ENCODE measurements at places on chromosomes 16 and 17. TPM values are rescaled to one million over a fixed set of nuclear protein-coding genes. Genes with fewer than 3 reads are reported as not detected.

- no peaks in the 10 kb centered on the region for H3K36me3 ChIP-seq
- no peaks in the 10 kb centered on the region for H3K27me3 ChIP-seq
- peak overlapping the region; percentile 4 for H3K27ac ChIP-seq
- no peaks in the 10 kb centered on the region for H3K4me1 ChIP-seq
- no peak overlapping the region for H3K4me3 ChIP-seq
Observed at GRCh38 chr16:9072806-9073341, 18.6 kb upstream of the HAPSTR1 start.

DNA sequence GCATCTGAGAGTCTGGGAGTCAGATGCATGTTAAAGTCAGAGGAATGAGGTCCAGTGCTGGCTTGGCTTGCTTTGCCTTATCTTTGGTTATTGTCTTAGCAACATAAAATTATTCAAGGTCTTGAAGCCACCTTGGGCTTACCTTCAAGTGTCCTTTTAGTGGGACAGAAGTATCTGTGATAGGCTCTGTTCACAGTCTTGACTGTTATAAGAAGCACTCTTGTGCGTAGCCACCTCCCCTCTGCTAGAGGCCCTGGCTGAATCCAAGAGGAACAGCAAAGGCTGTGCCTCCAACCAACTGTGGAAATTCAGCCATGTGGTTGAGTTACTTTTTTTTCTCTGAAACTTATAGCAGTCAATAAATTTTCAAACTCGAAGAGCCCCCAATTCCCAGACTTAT is 8.6 kb upstream of the MAP3K3 start:
- H3K4me3 ChIP-seq = no peak overlapping the region
- no peaks in the 10 kb centered on the region for H3K4me1 ChIP-seq
- peaks cover 25% of the 10 kb centered on the region for H3K36me3 ChIP-seq
- no peak for DNase-seq

- H3K4me3 ChIP-seq = no peak overlapping the region
- peaks cover 3% of the 10 kb centered on the region for H3K36me3 ChIP-seq
- H3K27ac ChIP-seq = no peak overlapping the region
- no peaks in the 10 kb centered on the region for H3K27me3 ChIP-seq
- no peak for DNase-seq
Observed at GRCh38 chr16:47316442-47317015, 144.3 kb downstream of the ITFG1 start.

DNA sequence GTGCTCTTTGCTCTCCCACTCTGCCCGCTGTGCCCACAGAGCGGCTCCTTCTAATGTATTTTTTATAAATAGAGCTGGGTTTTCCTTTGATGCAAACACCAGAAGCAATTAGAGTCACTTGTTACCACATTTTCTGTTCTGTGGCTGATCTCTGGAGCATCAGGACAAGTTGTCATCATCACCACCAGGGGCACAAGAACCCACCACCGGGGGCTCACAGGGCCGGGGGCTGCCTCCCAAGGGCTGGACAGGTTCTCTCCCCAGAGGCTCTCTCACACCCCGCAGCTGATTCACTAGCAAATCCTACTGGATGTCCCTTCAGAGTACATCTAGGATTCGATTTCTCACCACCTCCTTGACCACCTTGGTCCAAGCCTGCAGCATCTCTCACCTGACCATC is 18.5 kb downstream of the C16orf82 start:
- H3K27me3 ChIP-seq = no peaks in the 10 kb centered on the region
- H3K27ac ChIP-seq = no peak overlapping the region
- H3K4me3 ChIP-seq = no peak overlapping the region

- DNase-seq = no peak
- peaks cover 4% of the 10 kb centered on the region for H3K4me1 ChIP-seq
- H3K27me3 ChIP-seq = peaks cover 13% of the 10 kb centered on the region
Observed at GRCh38 chr17:78479369-78479768, 97.8 kb downstream of the DNAH17 start.

- H3K36me3 ChIP-seq = peaks cover 100% of the 10 kb centered on the region
- H3K4me3 ChIP-seq = no peak overlapping the region
- DNase-seq = no peak
Observed at GRCh38 chr17:61967729-61968128, 39.9 kb upstream of the INTS2 start.

- no peak overlapping the region for H3K4me3 ChIP-seq
- H3K36me3 ChIP-seq = no peaks in the 10 kb centered on the region
- no peaks in the 10 kb centered on the region for H3K27me3 ChIP-seq
- peak overlapping the region; percentile 98 for H3K27ac ChIP-seq
Observed at GRCh38 chr16:22188595-22189442, 17.3 kb upstream of the EEF2K start.

DNA sequence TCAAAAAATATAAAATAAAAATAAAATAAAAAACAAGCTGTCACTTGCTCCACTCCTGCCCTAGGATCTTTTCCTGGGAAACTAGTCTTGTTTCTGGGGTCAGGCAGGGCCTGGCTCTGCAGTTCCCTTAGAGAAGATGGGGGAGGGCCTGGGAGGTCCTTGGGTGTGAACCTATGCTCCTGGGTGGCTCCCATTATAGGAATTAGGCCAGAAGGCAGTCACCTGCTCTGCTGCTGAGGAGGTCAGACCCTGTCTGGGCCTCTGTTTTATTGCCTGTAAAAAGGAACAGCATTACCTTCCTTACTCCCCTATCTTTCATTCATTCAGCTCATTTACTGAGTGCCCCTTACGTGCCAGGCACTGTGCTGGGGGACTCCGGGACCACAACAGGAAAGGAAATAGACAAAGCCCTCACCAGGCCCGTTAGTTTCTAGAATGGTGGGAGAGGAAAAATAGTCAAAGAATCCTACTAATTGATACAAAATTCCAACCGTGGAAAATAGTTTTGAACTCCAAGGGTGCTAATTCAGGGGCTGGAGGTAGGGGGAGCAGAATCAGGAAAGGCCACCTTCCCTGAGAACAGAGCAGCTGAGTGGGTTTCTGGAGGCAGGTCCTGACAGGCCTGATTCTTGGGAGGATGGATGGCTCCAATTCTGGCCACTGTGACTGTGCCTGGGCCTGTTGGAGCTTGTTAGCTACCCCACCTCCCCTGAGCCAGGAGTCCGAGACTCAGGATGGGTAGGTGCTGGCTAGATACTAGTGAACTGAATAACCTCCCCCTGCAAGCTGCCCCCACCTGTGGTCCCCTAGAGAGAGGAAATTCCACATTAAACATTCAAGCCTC is 1.3 kb upstream of the SLC46A1 start:
- no peak overlapping the region for H3K27ac ChIP-seq
- peak; percentile 52 for DNase-seq
- no peaks in the 10 kb centered on the region for H3K27me3 ChIP-seq
- peaks cover 21% of the 10 kb centered on the region for H3K4me1 ChIP-seq
- no peak overlapping the region for H3K4me3 ChIP-seq
- no peaks in the 10 kb centered on the region for H3K36me3 ChIP-seq

ABCA9 gene
- 35.6 TPM for total RNA-seq

DNA sequence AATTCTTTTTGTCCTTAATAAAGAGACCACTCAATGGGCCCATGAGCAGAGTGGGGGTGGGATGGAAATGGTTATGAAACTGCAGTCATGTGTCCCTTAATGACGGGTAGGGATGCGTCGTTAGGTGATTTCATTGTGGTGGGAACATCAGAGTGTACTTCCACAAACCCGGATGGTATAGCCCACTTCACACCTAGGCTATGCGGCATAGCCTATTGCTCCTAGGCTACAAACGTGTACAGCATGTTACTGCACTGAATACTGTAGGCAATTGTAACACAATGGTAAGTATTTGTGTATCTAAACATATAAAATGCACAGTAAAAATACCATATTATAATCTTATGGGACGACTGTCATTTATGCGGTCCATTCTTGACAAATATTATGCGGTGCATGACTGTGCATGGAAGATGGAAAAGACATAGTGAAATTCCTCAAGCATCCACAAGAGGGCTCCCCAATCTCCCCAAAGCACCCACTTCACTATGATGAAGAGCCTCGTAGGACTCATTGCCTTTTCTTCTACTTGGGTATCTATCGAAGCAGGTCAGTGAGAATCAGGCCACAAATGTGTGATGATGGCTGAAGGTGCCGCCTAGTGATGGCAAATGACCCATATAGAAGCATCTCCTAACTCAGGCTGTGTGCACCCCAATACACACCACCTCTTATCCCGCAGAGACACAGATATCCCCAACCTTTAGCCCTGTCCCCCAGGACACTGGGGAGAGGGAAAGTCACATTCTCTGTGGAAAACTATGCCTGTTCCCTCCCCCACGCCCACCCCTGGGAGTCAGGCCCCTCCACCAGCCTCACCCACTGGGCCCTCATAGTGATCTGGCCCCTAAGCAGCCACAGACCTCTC is 43.5 kb downstream of the TBX21 start:
- H3K36me3 ChIP-seq = no peaks in the 10 kb centered on the region
- DNase-seq = peak; percentile 49
- no peaks in the 10 kb centered on the region for H3K4me1 ChIP-seq
- H3K27ac ChIP-seq = no peak overlapping the region
- H3K4me3 ChIP-seq = no peak overlapping the region
- H3K27me3 ChIP-seq = peaks cover 86% of the 10 kb centered on the region

NLRP1 gene
- total RNA-seq = 83.7 TPM

- H3K36me3 ChIP-seq = no peaks in the 10 kb centered on the region
- DNase-seq = no peak
- H3K27ac ChIP-seq = peak overlapping the region; percentile 68
- no peaks in the 10 kb centered on the region for H3K27me3 ChIP-seq
- peaks cover 11% of the 10 kb centered on the region for H3K4me1 ChIP-seq
Observed at GRCh38 chr16:84933774-84934631, 77.3 kb downstream of the ZDHHC7 start.

PDE6G gene
- total RNA-seq = not detected

SEC14L1 gene
- total RNA-seq = 106 TPM

SKA2 gene
- total RNA-seq = 9.1 TPM

GRCh38 chr16:67277999-67278772 is 1.1 kb upstream of the PLEKHG4 start:
- no peaks in the 10 kb centered on the region for H3K27me3 ChIP-seq

DNA sequence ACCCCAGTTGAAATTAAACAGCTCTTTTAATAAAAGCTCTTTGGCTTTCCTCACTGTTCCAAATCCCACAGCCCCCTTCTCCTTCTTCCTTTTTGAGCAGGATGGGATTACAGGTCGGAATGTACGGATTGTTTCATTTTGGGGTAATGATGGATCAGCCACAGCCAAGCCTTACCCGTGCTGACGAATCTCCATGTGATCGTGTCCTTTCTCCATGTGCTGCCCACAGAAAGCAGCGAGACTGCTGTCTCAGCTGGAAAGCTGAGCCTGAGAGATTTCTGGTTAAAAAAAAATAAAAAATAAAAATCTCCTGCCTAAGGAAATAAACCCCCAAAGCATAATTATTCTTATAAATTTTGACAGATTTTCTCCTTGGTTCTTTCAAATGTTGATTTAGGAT is 276.6 kb downstream of the CPPED1 start:
- H3K27me3 ChIP-seq = no peaks in the 10 kb centered on the region
- no peaks in the 10 kb centered on the region for H3K36me3 ChIP-seq
- H3K4me1 ChIP-seq = no peaks in the 10 kb centered on the region
- H3K4me3 ChIP-seq = no peak overlapping the region
- DNase-seq = no peak
- no peak overlapping the region for H3K27ac ChIP-seq

ARHGAP23 gene
- total RNA-seq = 23.9 TPM

- no peak overlapping the region for H3K27ac ChIP-seq
- DNase-seq = peak; percentile 6
- H3K4me1 ChIP-seq = no peaks in the 10 kb centered on the region
- no peaks in the 10 kb centered on the region for H3K27me3 ChIP-seq
- H3K4me3 ChIP-seq = no peak overlapping the region
- H3K36me3 ChIP-seq = no peaks in the 10 kb centered on the region
Observed at GRCh38 chr17:52297230-52298010, 138.9 kb upstream of the CA10 start.

ACE gene
- total RNA-seq = 232 TPM

GRCh38 chr17:78966123-78966813 is 13.5 kb downstream of the LGALS3BP start:
- peaks cover 8% of the 10 kb centered on the region for H3K4me1 ChIP-seq
- H3K36me3 ChIP-seq = peaks cover 48% of the 10 kb centered on the region
- H3K27me3 ChIP-seq = no peaks in the 10 kb centered on the region
- no peak for DNase-seq
- no peak overlapping the region for H3K4me3 ChIP-seq
- H3K27ac ChIP-seq = no peak overlapping the region

DNA sequence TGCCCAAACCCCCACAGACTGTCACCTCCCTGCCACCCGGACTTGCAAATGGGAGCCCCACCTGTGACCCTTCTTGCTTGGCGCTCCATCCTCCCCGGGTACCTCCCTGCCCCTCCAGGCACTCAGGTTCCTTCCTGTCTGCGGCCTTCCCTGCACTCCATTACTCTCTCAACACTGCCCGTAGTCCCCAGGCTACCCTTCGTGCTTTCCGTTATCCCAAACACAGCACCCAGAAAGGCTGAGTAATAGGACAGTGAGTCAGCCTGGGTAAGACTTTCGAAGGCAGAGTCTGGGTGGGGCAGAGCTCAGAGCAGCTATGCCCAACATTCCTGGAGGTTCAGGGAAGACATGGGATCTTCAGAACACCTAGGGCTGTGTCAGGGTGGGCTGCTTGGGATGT is 16.6 kb upstream of the C16orf74 start:
- H3K36me3 ChIP-seq = peaks cover 12% of the 10 kb centered on the region
- peaks cover under 1% of the 10 kb centered on the region for H3K27me3 ChIP-seq
- no peak overlapping the region for H3K27ac ChIP-seq
- no peak overlapping the region for H3K4me3 ChIP-seq

- DNase-seq = no peak
- H3K36me3 ChIP-seq = peaks cover 3% of the 10 kb centered on the region
- H3K27ac ChIP-seq = no peak overlapping the region
- H3K4me1 ChIP-seq = no peaks in the 10 kb centered on the region
- no peak overlapping the region for H3K4me3 ChIP-seq
Observed at GRCh38 chr16:86868070-86868469, 289.7 kb downstream of the FOXL1 start.

DNA sequence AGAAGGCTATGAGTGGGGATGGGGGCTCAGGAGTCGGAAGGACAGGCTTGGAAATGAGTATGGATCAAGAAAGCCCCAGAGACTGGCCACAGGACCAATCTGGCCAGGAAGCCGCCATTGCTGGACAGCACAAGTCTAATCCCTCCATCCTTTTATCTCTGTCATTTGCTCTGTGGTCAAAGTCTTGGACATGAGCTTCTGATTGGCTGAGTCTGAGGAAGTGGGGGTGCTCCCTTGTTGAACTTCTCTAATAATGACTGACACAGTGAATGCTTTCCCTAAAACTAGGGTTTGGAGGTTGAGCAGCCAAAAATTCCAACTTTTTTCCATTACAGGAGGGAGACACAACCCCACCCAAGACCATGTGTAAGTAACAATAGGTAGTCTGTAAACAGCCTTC is 97.4 kb downstream of the MARF1 start:
- H3K27ac ChIP-seq = no peak overlapping the region
- no peaks in the 10 kb centered on the region for H3K27me3 ChIP-seq
- peaks cover 3% of the 10 kb centered on the region for H3K4me1 ChIP-seq
- H3K36me3 ChIP-seq = no peaks in the 10 kb centered on the region
- DNase-seq = no peak

GRCh38 chr17:64327201-64327930 is 63.3 kb downstream of the PECAM1 start:
- H3K27me3 ChIP-seq = no peaks in the 10 kb centered on the region
- H3K4me1 ChIP-seq = no peaks in the 10 kb centered on the region
- H3K36me3 ChIP-seq = no peaks in the 10 kb centered on the region
- peak overlapping the region; percentile 74 for H3K27ac ChIP-seq
- H3K4me3 ChIP-seq = no peak overlapping the region

Measured in stomach (tissue), 19 donors.